ENCODE measurements at places on chromosomes 4 and X. TPM values are rescaled to one million over a fixed set of nuclear protein-coding genes. Genes with fewer than 3 reads are reported as not detected.

DNA sequence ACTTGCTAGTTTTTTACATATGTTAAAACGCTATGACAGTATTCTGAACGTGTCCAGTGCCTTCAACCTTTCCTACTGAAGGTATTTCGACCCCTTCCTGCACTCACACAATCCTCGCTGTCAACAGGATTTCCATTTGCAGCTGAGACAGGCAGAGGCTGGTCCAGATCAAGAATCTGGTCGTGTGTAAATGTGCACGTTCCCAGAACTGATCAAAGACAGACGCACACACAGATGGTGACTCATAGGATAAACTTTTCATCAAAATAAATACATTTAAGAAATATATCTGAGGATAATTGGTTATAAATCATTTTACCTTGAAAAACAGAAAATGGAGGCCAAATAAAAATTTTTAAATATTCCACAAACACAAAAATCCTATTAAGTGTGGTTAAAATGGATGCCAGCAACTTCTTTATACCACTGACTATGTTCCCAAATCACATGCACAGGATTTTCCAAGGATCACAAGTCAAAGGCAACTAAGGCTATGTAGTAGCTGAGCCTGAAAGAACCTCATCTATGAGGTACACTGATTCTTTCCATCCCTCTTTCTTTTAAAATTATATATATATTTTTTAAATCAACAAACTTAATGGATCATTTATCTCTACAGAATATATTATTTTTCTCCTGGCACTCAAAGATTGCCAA lies 85.9 kb downstream of the RNF150 start:
- DNase-seq = no peak

GRCh38 chr4:55851885-55852284 lies 1.6 kb upstream of the EXOC1 start:
- no peak for DNase-seq

- no peak for DNase-seq
Observed at GRCh38 chr4:139484783-139485311, 30.9 kb downstream of the RAB33B start.

DNA sequence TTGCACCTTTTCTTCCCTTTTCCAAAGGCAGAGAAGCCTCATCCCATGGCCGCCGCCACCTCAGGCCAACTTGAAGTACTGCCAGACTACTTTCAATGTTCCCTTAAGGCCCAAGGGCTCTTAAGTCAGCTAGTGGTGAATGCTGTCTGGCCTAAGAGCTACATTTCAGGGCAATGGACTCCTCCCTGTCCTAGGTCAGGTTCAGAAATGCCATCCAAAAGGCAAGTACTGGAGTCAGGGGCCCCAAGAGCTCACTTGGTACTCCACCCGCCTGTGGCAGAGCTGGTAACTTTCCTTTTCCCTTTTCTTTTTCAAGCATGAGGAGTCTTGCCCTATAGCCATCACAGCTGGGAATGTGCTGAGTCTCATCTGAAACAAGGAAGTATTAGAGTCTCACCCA lies 327.1 kb downstream of the NAP1L3 start:
- DNase-seq = no peak

- no peak for DNase-seq
Observed at GRCh38 chr4:5647351-5647750, 61.0 kb downstream of the EVC2 start.

DNA sequence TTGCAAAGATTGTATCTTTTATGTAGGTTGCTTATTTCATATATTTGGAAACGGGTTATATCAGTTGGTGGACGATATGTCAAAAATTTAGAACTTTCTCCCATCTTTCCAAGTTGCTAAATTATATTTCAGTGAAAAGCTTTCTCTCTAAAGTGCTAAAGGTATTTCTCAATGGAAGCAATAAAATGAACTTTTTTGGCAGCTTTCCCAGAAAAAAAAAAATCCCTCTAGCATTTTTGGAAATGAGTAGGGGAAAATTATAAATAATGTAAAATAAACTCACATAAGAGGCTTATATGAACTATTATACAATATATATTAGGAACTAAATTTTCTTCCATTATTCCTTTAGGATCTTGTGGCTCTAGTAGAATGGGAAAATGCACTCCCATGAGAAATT lies 152.2 kb downstream of the GRID2 start:
- DNase-seq = no peak

GRCh38 chr4:114132830-114133229 lies 153.4 kb upstream of the ARSJ start:
- DNase-seq = no peak

DNA sequence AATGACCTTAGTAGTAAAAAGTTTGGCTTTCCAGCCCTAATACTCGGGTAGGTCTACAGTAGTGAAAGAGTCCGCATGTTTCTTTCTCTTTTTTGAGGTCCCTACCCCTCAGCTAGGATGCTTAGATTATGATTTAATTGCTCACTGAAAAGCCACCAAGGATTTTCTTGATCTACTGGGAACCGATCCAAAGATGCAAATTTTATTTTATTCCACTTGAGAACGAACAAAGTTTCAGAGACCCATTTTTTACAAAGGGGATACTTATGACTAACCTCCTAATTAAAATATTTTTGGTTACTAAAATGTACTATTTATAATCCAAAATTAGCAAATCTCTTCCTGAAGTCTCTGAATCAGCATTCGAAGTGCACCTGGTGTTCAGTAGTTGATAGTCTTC lies 14.3 kb upstream of the PDHA2 start:
- DNase-seq = no peak

- DNase-seq = no peak
Observed at GRCh38 chrX:123993326-123993725, 31.8 kb downstream of the STAG2 start.

Gene PLXNB3
- 0.13 TPM for polyA plus RNA-seq

Gene NCAPG
- 0.13 TPM for polyA plus RNA-seq
